Inflammatory macrophage (primary cell): ENCODE measurements at places on chromosomes 4 and X.

- DNase-seq, result no peak
Observed at GRCh38 chr4:85573270-85573669, 98.3 kb downstream of the ARHGAP24 start.

DNA sequence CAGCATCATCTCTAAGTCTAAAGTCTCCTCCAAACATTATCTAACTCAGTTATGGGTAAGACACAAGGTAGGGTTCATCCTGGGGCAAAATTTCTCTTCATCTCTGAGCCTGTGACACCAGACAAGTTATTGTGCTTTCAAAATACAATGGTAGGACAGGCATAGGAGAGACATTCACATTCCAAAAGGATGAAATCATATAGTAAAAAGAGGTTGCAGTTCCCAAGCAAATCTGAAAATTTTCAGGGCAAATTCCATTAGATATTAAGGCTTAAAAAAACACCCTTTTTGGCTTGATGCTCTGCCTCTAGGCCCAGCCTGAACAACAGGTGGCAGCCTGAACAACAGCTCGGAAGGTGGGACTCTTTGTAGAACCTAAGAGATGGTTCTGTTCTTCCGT is 448.3 kb upstream of the SLIT2 start:
- DNase-seq, result no peak

- no peak for DNase-seq
Observed at GRCh38 chr4:11376571-11376970, 52.1 kb downstream of the HS3ST1 start.

GRCh38 chrX:37580080-37580479 is 8.6 kb downstream of the LANCL3 start:
- no peak for DNase-seq

GRCh38 chrX:2627272-2627867 is 63.7 kb upstream of the CD99 start:
- peak; percentile 17 for DNase-seq

- DNase-seq, result peak; percentile 50
Observed at GRCh38 chrX:10755439-10756334, 135.3 kb upstream of the MID1 start.

GRCh38 chrX:111875881-111876280 is at the start of gene TRPC5OS:
TSS of gene TRPC5OS (plus strand) at chrX:111876181. CDS start at chrX:111901850, 25,669 bp downstream.
- DNase-seq, result no peak

DNA sequence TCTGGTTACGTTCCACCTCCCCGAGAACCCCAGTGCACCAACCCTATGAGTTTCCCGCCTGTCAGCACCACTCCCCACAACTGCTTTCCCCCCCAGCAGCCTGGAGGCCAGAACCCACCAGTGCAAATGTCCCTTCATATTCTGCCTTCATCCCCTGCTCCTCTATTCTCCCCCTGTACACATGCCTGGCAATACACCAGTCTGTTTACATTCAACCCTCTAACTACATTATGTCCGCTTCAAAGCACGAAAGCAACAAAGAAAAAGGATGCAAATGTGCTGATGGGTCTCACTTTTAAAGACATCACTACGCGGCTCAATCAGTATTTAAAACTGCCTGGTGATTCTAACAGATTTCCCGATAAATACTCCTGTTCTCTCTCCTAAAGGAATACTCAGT is 126.7 kb upstream of the SORBS2 start:
- no peak for DNase-seq

GRCh38 chr4:146522869-146523205 is 1.1 kb upstream of the SLC10A7 start:
- DNase-seq, result no peak

DNA sequence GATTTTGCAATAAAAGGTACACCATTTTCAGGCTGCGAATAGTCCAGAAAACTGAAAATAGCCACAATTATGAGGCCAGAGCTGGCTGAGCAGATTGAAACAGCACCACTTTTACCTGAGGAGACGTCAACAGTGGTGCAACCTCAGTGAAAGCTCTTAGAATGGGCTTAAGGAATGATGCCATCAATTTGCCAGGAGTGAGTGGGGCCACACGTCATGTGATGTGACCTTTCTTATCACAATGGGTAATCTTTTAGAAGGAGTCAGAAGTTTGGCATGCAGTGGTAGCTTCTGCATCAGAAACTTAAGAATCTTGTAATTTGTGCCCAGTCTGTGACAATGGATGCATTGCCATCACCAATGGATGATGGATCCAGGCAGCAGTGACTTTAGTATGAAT is 27.6 kb downstream of the ZNF81 start:
- DNase-seq, result no peak

- DNase-seq, result peak; percentile 46
Observed at GRCh38 chrX:17038277-17038676, 91.8 kb downstream of the REPS2 start.

DNA sequence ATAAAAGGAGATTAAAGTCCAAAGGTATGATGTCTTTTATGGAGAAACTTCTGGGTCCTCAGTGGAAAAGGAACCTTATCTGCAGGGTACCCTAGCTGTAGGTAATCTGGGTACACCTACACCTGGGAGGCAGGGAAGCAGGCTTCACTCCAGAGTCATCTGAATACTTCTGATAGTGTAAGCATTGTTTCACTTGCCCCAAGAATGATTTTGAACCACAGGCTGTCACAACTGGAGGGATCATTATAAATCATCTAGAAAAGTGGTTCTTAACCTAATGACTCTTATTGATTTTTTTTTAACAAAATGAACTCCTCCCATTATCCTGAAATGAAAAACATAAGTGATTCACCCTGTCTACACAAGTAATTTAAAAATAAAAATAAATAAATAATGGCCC is 44.0 kb upstream of the STK26 start:
- no peak for DNase-seq

DNA sequence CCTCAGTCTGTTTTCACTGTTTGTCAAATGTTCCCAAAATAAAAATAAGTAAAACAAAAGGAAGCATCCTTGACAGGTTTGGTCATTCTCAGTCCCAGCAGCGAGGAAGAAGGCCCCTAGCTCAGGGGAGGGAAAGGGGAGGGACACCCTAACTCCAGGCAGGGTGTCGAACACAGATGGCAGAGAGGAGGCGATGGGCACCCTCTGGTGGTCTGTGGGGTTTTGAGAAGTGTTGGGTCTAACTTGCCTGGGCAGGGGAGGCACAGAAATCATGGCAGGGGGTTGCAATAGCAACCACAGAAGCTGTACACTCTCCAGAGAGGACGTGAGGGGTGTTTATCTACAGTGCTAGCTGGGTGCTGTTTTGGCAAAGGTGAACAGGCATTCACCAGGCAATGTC is 229.8 kb upstream of the SFRP2 start:
- no peak for DNase-seq

GRCh38 chr4:137531986-137532868 is at the start of gene PCDH18:
TSS of gene PCDH18 (minus strand) at chr4:137532494. CDS start at chr4:137532088, 406 bp downstream.
- DNase-seq, result no peak

DNA sequence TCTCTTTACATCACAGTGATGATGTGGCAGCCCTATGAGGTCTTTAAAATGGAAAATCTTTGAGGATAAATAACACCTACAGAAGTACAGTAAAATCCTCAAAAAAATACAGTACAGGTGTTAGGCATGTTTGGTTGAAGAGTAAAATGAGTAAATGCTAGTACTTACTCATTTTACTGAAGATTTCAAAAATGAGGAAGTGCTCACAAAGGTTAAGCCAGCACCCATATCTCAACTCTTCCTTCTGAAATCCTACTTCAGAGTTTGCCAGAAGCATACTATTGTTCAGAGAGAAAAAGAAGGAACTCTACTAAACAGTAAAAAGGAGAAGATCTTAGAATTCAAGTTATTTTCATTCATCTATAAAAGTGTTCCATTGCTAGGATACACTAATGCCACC is 130.9 kb downstream of the CBR4 start:
- peak; percentile 53 for DNase-seq

DNA sequence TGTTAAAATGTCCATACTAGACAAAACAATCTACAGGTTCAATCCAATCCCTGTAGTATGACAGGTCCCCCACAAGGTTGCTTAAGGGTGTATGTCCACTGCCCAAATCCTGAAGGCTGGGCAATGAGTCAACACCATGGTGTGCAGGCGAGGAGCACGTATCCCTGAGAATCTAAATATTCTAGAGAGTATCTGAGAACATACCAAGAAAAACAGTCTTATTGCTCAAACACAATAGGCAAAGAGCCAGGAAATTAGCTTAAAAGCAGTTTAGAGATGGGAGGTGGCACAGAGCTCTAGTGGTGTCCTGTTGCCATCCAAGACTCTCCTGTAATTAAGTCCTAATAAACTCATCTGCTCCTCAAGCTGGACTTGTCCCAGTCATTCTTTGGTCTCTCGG is 37.0 kb downstream of the RCHY1 start:
- DNase-seq, result no peak

- no peak for DNase-seq
Observed at GRCh38 chrX:15718283-15718970, 19.6 kb upstream of the CA5B start.

DNA sequence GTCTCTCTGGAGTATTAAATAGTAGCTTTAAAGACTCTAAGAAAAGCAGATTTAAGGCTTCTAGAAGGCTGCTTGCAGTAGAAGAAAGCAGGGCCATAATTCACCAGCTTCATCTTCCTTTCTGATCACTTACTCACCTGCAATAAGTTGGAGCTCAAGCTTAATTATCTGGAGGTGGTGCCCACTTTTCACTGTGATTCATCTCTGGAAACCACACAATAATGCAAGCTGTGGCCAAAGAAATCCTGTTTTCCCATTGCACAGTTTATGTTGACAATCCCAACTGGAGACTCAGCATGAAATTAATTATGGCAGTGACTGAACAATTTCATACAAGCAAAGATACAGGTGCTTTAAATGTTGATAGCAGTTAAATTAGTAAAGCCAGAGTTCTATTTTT is 14.7 kb downstream of the CWH43 start:
- DNase-seq, result no peak

- no peak for DNase-seq
Observed at GRCh38 chr4:48727666-48728459, 52.2 kb downstream of the FRYL start.

DNA sequence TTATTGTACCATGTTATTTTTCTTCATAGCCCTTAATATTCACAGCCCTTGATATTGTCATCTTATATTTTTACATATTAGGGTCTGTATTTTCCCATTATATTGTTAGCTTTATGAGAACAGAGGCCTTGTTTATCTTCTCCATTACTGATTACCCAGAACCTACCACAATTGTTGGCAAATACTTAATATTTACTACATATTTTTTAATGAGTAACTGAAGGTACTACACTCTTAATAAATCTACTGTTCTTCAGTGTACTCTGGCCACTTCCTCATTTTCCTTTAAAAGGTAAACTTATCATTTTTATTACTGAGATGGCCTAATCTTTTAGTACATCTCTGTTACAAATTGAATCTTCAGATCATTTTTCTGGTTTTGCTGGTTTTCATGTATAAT is 133.5 kb downstream of the COL4A5 start:
- DNase-seq, result no peak
